Left kidney (tissue), 8 donors: ENCODE measurements at places on chromosomes 4 and X. TPM values are rescaled to one million over a fixed set of nuclear protein-coding genes. Genes with fewer than 3 reads are reported as not detected.

GRCh38 chr4:84973856-84974255 lies 7.4 kb upstream of the WDFY3 start:
- DNase-seq = no peak

DNA sequence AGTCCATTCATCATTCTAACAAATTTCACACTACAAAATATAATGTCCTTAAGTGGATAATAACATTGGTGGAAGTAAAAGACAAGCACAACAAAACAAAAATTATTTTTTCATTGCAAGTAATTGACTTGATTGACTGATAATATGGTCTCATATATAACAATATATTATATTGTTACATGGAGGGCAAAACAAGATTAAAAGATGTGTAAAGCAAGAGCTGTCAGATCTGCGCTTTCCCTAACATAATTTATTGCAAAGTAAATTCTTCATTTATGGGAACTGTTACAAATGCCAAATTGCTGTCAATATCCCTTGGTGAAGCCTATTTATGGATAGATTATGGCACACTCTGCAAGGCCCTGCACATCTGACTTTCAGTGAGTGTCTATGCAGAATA lies 233.6 kb downstream of the PCDH7 start:
- DNase-seq = no peak

DNA sequence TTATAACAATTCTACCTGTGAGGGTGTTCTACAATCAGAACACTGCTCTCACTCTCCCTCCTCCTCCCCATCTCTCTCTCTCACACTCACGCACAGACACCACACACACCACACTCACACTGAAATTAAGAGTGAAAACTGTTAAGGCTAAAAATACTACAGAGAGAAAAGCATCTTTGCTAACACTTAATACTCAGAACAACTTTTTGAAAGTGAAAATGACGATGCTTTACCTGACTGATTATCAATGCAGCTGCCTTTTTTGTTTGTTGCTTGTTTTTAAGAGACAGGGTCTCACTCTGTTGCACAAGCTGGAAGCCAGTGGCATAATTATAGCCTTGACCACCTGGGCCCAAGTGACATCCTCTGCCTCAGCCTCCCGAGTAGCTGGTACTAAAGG lies 222.4 kb downstream of the APBB2 start:
- no peak for DNase-seq

DNA sequence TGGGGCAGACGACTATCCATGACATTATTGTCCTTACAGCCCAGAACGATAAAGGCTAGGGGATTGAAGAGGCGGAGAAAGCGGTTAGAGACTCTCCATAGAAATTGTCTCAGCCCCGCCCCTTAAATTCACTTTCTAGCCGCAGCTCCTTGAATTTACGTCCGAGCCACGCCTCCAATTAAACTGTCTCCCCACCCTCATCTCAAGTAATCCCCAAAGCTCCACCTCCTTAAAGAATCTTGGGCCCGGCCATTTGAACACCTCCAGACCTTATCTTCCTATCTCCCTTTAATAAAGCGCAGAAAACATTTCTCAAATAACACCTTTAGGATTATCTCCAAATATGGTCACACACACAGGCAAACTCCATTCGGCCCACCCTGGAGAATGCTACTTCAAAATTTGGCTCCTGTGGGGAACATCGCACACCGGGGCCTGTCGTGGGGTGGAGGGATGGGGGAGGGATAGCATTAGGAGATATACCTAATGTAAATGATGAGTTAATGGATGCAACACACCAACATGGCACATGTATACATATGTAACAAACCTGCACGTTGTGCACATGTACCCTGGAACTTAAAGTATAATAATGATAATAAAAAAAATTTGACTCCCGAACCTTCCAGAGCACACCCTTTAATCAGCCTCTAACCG lies 7.2 kb upstream of the MAGIX start:
- DNase-seq = peak; percentile 64

- no peak for DNase-seq
Measured at GRCh38 chr4:119297795-119298194, 24.1 kb downstream of the FABP2 start.

- no peak for DNase-seq
Measured at GRCh38 chr4:173521467-173522159, 8.4 kb downstream of the HAND2 start.

GRCh38 chrX:53223068-53223693 lies 1.8 kb downstream of the KDM5C start:
- DNase-seq = no peak

- no peak for DNase-seq
Measured at GRCh38 chrX:701673-702072, 71.1 kb downstream of the SHOX start.

GRCh38 chrX:42485601-42486000 lies 292.4 kb downstream of the PPP1R2C start:
- no peak for DNase-seq

- no peak for DNase-seq
Measured at GRCh38 chrX:101040197-101040596, 11.7 kb downstream of the TRMT2B start.

DNA sequence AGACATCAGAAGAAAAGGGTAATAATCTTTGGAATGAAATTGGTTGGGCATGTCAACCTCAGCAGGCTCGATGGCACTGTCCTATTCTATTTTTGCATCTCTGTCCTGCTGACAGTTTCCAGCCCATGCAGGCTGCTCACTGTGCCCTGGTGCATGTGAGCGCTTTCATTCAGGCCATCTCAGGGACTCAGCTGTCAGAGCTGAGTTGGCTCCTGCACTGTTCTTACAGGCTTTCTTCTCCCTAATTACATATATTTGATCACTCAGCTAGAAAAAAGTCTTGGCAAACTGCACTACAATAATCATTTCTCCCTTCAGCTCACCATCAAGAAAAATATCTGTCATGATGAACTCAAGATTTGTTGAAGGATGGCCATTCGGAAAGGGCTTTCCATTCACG lies 84.7 kb downstream of the RASL11B start:
- DNase-seq = no peak

DNA sequence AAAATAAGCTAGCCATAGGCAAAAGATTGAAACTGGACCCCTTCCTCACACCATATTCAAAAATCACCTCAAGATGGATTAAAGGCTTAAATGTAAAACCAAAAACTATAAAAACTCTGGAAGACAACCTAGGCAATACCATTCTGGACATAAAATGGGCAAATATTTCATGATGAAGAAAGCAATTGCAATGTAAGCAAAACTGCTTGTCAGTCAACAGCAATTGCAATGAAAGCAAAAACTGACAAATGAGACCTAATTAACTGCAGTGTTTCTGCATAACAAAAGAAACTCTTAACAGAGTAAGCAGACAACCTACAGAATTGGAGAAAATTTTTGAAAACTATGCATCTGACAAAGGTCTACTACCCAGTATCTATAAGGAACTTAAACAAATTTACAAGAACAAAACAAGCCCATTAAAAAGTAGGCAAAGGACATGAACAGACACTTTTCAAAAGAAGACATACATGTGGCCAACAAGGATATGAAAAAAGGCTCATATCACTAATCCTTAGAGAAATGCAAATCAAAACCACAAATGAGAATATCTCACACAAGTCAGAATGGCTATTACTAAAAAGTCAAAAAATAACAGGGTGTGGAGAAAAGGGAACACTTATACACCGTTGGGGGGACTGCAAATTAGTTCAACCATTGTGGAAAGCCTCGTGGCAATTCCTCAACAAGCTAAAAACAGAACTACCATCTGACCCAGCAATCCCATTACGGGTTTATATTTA lies 46.7 kb downstream of the CFAP299 start:
- DNase-seq = no peak

GRCh38 chr4:26490111-26490959 lies at the start of gene CCKAR:
TSS of gene CCKAR (minus strand) at chr4:26490484. CDS start at chr4:26490267, 217 bp downstream.
- no peak for DNase-seq

- no peak for DNase-seq
Measured at GRCh38 chrX:23871905-23872546, 35.7 kb downstream of the APOO start.

Gene ANXA3
- 55.0 TPM for polyA plus RNA-seq

Gene NR3C2
- 16.2 TPM for polyA plus RNA-seq

Gene HAND2
- not detected for polyA plus RNA-seq

Gene PLXNB3
- polyA plus RNA-seq = 1.5 TPM

Gene GPRIN3
- polyA plus RNA-seq = 8.6 TPM

Gene TMPRSS11F
- 0.12 TPM for polyA plus RNA-seq

Gene RRH
- polyA plus RNA-seq = 1.4 TPM

Gene FGF13
- 29.3 TPM for polyA plus RNA-seq

Gene DMD
- polyA plus RNA-seq = 20.9 TPM

Gene MAGEA11
- not detected for polyA plus RNA-seq

Gene TCEAL5
- 14.6 TPM for polyA plus RNA-seq

Gene MEPE
- polyA plus RNA-seq = not detected
